ENCODE measurements at places on chromosomes 1 and 21.

- DNase-seq, result no peak
These were observed 2.9 kb downstream of the COL9A2 start for GRCh38 chr1:40313958-40314720.

DNA sequence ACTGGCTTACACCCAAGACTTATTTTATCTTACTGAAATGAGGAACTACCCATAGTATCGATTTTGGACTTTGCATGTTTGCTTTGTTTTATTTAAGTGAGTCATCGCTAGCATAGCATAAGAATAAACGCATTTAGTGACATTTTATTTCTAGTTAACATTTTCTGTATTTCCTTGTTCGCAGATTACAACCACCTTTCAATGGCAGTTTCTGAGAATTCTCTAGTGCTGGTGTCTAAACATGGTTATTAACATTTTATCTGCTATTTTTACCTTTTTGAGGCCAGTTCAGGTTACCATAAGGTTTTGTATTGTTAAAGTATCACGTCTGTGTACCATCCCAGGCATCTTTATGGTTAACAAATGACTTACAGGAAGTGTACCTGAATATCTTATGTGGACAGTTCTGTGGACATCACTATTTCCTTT is 24.5 kb downstream of the EEIG2 start:
- no peak for DNase-seq

DNA sequence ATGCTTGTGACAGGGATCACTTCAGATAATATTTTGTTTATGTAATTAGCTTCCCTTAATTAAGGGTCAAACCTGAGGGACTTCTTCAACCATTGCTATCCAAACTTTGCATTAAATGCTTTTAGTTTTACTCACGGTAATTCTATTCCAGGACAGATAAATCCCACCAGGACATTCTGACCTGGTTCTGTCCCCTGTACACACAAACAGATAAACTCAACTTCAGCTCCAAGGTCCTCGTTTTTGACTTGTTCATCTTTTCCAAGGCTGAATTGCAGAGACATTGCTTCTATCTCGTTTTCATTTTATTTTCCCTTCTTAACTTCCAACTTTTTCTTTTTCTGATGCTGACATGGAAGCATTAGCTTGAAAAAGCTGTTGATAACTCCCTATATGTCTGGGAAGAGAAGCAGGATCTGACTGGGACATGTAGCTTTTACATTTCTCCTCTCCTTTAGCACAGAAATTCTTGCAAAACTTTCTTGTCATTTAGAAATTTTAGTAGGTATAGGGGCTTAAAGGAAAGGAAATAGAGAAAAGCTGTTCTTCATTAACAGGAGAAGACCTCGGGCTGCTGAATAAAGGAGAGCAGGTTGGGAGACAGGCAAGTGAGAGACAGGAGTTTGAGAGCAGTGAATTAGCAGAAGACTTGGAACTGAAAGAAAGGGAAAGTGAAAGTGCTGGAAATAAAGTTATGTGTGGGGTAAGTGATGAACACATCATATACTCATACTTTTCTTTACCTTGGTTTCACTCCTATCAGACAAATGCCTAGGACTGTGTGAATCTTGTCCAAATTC is 231.7 kb upstream of the B3GALT2 start:
- no peak for DNase-seq

DNA sequence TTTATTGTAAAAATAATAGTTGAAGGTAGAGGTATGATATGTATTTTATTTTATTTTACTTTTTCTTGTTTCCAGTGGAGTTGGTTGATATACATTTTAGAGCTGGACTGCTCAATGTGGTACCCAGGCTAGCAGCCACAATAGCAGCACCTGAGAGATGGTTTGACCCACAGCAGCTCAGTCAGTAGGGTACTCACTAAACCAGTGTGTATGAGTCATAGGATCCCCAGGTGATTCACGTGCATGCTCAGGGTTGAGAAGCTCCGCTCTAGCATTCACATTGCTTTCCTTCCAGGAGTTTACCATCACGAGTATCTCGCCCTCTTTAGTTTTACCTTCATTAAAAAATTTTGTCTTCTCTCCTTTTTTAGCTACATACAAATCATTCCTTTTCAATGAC is 96.0 kb upstream of the PAXBP1 start:
- no peak for DNase-seq

DNA sequence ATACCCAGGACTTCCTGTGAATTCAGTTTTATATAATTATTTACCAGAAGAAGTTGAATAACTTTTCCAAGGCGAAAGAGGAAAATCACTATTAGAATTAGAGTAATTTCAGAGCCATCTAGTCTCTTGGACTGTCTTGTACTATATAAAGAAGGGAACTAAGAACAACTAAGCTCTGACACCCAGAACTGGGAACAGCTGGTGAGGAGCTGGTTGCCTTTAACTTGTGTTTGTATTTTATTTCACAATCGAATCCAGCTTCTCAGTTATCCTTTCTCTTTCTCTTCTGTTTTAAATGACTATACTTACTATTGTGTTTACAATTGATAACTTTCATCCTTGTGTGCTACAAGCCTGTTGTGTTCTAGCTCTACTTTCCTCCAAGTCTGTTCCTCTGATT is 8.4 kb downstream of the SNX27 start:
- DNase-seq, result no peak

GRCh38 chr21:42311816-42312625 is 3.2 kb downstream of the TFF3 start:
- no peak for DNase-seq

GRCh38 chr1:178798232-178798861 is 72.5 kb downstream of the ANGPTL1 start:
- DNase-seq, result no peak

- no peak for DNase-seq
These were observed 310.4 kb downstream of the RRAGC start for GRCh38 chr1:38549191-38549590.

DNA sequence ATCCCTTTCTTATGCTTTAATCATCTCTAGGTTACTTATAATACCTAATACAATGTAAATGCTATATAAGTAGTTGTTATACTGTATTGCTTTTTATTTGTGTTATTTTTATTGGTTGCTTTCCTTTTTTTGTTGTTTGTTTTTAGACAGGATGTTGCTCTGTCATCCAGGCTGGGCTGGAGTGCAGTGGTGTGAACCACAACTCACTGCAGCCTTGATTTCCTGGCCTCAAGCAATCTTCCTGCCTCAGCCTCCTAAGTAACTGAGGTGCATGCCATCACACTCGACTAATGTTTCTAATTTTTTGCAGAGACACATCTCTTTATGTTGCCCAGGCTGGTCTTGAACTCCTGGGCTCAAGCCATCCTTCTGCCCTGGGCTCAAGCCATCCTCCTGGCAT is 26.9 kb downstream of the KRTAP19-8 start:
- DNase-seq, result no peak

DNA sequence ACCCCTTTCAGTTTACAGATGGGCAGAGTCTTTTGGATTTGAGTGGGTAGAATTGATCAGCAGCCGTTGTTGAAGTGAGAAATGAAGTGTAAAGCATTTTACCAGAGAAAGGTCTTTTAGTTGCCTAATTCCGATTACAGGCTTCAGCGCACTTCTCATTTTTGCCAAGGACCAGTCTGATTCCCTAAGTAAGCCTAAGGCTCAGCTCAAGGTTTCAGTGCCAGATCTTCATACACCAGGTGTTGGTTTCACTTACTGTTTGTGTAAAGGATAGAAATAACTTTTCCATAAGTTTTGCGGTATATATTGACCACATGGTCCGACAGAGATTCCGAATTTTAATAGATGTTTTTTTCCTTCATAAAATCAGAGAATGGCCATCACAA is 83.9 kb upstream of the BMP8A start:
- DNase-seq, result no peak

DNA sequence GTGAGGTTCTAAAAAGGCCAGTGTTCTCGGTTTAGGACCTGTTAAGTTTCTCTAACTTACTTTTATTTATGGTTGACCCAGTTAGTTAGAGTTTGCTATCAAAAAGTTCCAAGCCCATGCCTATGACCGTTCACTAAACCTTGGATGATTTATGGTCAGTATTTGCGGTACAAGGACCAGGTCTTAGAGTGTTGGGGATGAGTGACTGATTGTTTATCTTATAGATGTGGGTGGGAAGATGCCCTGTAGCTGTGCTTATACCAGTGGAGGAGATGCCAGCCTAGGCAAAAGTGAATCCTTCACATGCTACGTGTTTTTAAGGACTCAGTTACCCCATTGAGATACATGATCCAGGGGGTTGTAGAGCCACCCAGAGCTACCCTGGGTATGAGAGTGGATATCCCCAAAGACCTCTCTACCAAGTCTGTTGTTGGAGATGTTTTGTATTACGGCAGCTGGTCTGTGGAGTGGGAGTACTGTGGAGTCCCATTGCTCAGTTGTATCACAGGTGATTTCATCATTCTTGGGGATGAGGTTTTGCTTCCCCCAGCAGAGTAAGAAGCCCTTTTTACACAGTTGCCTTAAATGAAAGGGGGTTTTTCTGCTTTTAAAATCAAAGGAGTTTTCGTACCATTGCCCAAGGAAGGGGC is 2.1 kb downstream of the SLC22A15 start:
- no peak for DNase-seq

DNA sequence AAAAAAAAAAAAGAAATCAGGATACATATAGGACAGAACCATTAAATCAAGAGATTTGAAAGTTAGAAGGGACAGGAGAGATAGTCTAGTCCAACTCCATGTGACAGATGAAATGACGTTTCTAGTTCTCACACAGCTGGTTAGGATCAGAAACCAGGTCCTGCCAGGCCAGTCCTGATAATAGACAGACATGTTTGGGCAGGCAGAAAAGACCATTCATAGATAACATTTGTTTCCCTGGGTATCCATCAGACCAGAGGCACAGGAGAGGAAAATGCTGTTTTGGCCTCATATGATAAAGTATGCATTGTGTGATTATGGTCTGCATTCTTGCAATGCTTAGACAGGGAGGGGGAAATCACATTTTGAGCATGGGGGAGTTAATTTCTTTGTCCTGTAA is 29.3 kb downstream of the ZBTB8B start:
- no peak for DNase-seq

DNA sequence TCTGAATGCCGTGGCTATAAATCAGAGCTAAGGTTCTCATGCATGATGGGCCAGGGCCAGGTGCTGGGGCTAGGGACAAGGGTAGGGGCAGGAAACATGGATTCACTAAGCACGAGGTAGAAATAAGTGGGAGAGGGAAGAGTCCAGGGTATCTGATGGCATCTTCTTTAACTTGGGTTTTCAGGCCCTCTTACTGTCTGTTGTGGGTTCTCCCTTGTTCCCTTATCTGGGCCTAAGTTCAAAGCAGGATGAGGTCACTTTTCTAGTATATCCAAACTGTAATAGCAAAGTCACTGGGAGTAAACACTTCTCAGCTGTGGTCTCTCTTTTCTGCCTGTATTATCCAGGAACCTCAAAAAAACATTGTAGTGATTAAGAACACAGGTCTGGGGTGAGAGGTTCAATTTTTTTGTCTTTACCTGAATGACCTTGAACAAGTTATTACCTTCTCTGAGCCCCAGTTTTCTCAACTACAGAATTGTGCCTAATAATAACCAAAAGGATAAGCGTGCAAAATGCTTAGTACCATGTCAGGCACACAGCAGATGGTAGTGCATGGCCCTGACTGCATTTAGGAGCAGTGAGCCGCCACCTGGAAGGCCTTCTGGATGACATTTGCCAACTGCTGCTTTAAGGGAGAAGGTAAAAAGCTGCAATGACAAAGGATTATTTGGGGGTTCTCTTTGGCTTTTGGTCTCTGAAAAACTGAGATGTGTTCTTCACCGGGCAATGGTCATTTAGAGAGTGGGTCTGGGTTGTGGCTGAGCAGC is 53.6 kb upstream of the A3GALT2 start:
- DNase-seq, result no peak

GRCh38 chr1:19437891-19438294 is 47.4 kb downstream of the CAPZB start:
- DNase-seq, result no peak

GRCh38 chr1:210582205-210582970 is 253.7 kb downstream of the HHAT start:
- DNase-seq, result no peak

GRCh38 chr1:200437556-200438203 is 27.8 kb upstream of the ZNF281 start:
- no peak for DNase-seq

- no peak for DNase-seq
These were observed 138.8 kb downstream of the HHAT start for GRCh38 chr1:210467440-210468043.

DNA sequence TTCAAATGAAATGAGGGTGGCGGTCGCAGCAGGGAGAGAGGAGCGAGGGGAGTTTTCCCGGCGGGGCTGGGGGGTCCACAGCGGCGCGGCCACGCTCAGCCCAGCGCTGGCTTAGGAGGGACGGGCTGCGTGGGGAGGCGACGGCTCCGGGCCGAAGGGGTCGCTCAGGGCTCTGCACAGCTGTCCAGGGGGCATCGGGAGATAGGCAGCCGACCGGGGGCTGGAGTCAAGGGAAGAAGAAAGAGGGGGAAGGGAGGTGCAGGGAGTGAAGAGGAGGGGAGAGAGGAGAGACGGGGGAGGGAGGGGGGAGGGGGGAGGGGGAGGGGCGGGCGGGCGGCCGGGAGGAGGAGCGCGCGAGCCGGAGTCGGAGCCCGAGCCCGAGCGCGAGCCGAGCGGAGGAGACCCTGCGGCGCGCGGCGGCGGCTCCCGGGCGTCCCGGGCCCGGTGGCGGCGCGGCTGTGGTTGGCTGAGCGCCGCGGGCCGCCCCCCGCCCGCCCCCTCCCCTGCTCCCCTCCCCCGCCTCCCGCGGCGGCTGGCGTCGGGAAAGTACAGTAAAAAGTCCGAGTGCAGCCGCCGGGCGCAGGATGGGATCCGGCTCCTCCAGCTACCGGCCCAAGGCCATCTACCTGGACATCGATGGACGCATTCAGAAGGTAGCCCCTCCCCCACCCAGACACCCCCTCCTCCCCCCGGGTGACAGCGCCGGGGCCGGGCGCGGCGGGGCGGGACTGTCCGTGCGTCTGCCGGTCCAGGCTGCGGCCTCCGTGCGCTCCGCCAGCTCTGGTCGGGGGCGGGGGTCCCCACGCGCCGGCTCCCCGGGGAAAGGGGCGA is at the start of gene PDE9A:
TSS of gene PDE9A (plus strand) at position 391 of the 831 bp plus-strand sequence. CDS start at position 585, 194 bp downstream.
- DNase-seq, result peak; percentile 13

DNA sequence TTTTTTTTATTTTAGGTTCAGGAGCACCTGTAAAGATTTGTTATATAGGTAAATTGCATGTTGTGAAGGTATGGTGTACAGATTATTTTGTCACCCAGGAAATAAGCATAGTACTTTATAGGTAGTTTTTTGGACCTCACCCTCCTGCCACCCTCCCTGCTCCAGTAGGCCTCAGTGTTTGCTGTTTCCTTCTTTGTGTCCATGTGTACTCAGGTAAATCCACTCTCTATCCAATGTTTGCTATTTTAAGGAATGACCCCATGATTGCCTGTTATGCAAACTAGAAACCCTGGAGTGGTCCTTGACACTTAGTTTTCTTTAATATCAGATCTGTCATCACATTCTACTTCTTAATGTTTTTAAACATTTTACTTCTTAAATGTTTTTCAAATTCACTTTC is 33.9 kb downstream of the LHX9 start:
- no peak for DNase-seq

DNA sequence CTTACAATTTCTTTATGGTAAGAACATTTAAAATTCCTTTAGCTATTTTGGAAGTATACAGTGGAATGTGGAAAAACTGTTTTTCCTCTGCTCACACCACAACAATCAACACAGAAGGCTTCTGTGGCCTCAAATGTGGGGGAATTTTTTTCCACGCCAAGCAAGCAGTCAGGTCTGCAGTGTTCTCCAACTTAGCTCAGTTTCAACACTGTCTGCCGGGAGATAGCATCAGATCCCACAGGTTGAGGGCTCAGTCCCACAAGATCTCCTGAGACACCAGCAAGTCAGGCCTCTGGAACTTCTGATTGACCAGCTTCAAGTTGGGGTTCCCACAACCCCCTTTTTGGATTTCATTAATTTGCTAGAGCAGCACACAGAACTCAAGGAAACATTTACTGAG is 50.3 kb downstream of the PTBP2 start:
- DNase-seq, result no peak

GRCh38 chr21:33293136-33293535 is 27.0 kb downstream of the IL10RB start:
- DNase-seq, result no peak
